ENCODE measurements at places on chromosomes 1 and 21.

GRCh38 chr1:178740491-178740890 lies 15.4 kb downstream of the RALGPS2 start:
- no peak for DNase-seq

DNA sequence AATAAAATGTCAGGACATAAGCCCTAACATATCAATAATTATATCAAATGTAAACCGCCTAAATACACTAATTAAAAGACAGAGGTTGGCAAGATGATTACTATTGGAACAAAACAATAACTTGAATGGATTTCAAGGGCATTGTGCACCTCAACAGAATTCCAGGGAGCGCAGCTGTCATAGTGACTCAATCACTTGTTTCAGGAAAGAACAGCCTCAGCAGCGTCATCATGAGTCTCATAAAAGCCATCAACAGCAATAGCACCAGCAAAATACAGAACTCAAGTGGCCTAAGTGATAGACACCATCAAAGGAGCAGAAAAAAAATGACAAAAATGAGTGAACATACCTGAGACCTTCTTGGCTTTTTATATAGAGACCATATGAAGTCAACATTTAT lies 632.7 kb upstream of the NR5A2 start:
- no peak for DNase-seq

- no peak for DNase-seq
Observed at GRCh38 chr1:49297783-49298182, 521.1 kb upstream of the BEND5 start.

DNA sequence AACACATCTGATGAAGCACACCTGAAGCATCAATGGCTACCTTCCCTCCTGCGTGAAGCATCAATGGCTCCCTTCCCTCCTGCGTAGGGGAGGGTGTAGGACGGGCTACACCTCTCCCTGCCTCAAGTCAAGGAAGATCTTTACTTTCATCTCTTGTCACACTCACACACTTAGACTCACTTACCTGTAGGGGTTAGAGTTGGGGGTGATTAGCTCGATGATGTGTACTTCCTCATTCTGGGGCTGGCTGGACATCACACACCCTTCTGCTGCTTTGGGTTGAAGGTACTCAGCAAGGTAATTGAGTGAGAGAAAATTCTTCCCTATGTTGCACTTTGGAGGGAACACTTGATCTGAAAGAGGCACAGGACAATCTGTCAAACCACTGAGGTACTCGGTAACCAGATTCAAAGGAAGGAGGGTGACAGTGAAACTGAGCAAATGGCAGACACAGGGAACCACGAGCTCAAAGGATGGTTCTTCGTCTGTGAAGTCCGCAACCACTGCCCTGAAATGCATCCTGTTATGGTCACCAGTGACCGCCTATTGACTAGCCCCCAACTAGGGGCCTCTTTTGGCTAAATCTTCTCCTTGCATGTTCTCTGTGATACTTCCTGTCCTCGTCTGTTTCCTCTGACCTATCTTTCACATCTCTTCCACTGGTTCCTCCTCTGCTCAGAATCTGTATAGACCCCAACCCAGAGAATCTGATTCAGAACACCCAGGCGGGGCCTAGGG lies 156.2 kb downstream of the TGFBR3 start:
- DNase-seq: no peak

DNA sequence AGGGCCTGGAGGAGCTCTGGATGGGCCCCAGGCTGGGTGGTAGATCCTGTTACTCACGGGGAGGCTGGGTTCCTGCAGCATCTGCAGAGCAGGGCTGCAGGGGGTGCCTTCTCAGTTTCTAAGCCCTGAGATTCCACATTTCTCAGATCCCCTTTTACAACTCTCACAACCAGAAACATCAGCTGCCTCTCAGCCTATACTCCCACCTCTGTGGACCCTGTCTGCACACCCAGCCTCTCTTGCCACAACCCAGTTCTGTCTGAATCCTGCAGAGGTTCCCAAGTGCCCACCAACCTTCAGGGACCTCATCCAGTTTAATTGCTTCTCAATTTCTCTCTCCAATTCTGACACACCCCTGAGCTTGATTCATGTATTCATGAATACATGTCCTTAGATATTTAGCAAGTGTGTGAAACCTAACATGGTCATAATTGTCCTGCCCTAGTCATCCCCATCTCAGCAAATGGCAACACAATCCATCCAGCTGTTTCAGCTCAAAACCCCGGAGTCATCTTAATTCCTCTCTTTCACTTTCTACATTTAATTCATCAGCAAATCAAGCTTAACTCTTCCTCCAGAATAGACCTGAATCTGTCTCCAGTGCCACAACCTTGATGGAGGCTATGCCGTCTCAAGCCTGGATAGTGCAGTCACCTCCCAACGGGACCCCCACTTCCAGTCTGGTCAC lies 57.0 kb upstream of the NEK2 start:
- no peak for DNase-seq

GRCh38 chr1:19068639-19069276 lies 112.3 kb upstream of the IFFO2 start:
- DNase-seq: no peak

- no peak for DNase-seq
Observed at GRCh38 chr1:171718216-171718615, 23.6 kb downstream of the VAMP4 start.

DNA sequence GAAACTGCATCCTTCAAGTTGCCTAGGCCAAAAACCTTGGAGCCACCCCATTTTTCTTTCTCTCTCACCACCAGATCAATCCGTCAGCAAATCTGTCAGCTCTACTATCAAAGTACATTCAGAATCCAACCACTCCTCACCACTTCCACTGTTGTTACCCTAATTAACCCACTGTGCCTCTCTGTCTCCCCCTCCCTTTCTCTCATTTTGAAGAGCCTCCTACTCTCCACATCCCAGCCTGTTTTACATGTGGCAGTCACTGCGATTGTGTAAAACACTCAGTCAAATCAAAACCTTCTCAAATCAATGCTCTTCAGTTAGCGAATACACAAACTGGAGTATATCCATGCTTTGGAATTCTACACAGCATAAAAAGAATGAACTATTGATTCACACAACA lies 33.1 kb downstream of the ZNF684 start:
- no peak for DNase-seq

- no peak for DNase-seq
Observed at GRCh38 chr21:17429936-17430335, 82.9 kb upstream of the CXADR start.

DNA sequence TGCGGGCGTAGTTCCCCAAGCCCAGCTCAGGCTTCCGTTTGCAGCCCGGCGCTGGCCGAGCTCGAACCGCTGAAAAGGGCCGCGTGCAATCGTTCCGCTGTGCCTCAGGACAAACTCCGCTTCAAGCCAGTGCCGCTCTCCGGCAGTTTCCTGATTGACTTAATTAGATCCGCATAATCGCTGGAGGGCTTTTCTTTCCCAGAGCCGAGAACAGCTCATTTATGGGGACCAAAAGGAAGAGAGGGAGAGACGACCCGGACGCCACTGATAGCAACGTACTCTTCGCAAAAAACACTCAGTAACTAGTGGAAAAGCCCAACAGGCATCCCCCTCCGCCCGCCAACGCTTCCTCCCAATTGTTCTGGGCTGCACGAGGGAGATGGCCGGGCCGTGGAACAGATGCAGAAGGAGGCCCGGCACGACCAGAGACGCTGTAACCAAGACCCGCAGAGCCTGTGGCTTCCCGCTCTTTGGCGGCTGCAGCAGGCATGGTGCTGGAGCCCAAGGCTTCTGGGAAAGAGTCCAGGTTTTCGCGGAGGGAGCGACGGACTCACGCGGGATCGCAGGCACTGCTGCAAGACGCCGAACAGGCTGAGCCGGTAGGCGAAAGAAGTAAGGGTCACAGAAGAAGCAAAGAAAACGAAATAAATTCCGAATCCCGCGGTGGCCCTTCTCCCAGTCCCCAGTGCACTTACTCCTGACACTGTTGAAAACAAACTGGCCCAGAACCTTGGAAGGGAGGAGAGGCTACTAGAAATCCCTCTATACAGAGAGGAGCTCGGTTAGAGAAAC lies 3.6 kb upstream of the FOXD2 start:
- DNase-seq: no peak

- DNase-seq: no peak
Observed at GRCh38 chr1:117268535-117269455, 58.1 kb upstream of the VTCN1 start.

DNA sequence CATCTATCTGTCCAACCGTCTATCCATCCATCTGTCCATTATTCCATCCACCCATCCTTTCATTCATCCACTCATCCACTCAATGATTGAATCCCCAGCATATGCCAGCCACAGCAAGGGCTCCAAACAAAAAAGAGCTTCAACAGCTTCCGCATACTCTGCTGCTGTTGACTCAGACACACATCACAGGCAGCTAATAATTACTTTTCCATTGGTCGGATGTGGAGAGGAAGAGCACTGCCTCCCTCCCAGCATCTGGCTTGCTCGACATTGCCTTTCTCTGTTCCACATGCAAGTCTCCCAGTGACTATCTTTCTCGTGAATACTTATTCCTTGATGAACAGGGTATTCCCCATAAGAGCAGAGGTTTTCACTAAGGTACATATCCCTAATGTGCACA lies 176.5 kb downstream of the HIVEP3 start:
- no peak for DNase-seq

- DNase-seq: no peak
Observed at GRCh38 chr1:2314273-2314802, 77.0 kb downstream of the MORN1 start.

DNA sequence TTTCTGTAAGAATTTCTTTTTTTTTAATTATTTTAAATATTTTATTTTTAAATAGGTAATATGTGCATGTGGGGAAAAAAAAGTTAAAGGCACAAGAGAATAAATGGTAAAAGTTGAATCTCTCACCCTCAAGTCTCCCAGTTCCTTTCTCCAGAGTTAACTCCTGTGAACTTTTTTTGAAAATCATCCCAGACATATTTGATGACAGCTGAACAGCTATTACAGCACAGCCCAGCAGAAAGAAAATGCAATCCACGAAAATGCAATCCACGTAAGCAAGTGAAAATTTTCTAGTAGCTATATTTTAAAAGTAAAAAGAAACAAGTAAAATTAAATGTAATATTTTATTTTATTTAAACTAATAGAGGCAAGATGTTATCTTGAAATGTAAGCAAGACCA lies 310.0 kb upstream of the RUNX1 start:
- no peak for DNase-seq

GRCh38 chr1:200310824-200311223 lies 99.0 kb downstream of the ZNF281 start:
- no peak for DNase-seq

- DNase-seq: no peak
Observed at GRCh38 chr21:23574932-23575331, 2032.3 kb downstream of the MRPL39 start.

DNA sequence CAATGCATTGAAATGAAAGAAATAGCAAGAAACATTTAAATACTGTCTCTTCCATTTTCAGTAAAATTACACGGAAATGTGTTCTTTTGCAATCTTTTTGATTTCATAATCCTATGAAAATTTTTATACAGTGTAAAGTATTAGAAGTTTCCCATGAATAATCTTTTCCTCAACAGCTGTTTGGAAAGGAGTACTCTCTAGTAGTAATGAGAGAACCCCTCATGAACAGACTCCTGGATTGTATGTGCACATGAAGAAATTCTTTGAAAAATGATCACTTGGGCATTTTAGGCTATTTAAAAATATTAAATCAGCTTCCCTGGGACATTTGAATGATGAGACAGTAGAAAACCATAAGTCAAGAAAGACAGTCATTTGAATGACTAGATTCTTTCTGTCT lies 64.4 kb downstream of the LHX9 start:
- DNase-seq: no peak

DNA sequence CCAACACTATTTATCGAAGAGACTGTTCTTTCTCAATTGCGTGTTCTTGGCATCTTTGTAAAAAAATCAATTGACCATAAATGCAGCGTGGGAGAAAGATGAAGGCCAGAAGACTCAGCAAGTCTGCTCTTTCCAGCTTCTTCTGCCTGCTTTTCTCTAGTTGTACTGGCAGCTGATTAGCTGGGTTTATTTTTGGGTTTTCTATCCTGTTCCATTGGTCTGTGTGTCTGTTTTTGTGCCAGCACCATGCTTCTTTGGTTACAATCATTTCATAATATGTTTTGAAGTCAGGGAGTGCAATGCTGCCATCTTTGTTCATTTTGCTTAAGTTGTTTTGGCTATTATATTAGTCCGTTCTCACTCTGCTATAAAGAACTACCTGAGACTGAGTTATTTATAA lies 201.8 kb upstream of the B3GALT2 start:
- DNase-seq: no peak

DNA sequence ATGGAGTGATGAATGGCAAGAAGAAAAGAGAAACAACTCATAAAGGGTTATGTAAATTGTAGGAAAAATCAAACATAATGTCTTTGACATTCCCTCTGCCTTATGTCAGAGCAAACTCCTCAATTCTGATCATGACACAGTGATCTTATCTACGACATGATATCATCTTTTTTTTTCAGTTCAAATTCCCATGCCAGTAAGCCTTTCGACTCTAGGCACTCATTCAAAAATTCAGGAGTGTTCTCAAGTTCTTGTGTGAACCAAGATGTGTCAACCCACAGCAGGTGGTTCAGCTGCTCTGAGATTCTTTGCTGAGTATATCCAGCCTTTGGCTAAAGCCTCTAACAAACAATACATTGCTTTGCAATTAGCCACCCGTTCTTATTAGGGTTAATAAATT lies 97.1 kb upstream of the ESRRG start:
- DNase-seq: no peak

DNA sequence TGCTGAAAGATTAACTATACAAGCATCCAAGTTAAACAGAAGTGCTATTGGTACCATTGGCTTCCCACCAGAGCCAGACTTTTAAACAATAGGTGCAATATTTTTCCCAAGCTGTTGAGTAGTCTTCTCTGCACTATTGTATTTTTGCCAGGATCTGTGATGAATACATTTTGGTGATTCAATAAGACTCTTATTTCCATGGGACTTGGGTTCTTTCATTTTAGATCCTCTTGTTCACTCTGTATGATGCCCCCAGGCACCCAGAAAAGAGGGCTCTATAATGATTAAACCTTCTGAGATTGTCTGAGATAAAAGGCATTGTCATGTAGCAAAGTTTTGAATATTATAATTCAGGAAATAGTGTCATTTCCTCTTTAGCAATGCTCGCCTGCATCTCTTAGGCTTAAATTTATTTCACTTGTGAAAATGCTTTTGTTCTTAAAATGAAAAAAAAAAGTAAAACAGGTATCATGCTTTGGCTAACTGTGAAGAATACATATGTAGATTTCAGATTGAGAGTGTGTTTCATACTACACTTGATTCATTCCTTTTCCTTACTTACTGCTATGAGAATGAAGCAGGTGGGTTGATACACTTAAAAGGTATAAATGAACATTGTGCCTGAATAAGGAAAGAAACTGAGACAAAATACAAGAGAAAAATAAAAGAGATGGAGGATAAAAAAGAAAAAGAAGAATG lies 275.0 kb downstream of the HMCN1 start:
- DNase-seq: no peak

- DNase-seq: peak; percentile 67
Observed at GRCh38 chr21:34129039-34129891, 55.9 kb downstream of the MRPS6 start.

Data from stimulated activated CD4-positive, alpha-beta T cell treated with anti-CD3 and anti-CD28 coated beads, Interleukin-4, amount 100 ng/mL, for 4 hours (primary cell).